ENCODE measurements at places on chromosomes 5 and 9.
A peak's percentile ranks its signal among the peaks of the same experiment; 100 is the strongest.

- DNase-seq: no peak
Observed at GRCh38 chr5:88665750-88666215, 217.2 kb downstream of the MEF2C start.

DNA sequence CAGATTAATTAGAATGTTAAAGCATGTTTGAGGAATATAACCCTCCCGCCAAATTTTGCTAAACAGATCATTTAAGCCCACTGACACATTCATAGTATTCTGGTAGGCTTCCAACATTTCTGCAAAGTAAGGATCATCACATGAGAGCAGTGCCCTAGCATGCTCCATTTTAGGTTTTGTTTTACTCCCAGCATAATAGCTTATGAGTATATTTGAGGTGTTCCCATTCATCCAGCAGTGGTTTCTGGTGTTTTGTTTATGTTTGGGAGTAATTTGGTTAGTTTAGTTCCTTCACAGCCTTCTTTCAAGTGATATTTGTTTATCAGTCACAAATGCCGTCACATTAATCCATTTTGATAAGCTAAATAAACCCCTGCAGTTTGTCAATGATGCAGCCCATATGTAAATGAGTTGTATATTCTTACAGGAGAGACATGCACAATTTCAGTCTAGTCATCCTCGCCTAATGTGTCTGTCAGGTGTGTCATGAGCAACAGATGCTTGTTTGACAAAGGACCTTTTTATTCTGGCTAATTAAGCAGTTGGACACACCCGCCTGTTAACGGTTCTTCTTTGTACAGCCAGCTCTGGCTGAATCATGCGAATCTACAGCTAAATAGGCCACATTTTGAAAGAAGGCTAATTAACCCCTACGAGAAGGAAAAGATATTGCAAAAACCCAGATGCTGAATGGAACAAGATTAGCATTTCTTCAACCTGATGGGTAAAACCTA is 124.4 kb downstream of the RFX3 start:
- peak; percentile 45 for DNase-seq

GRCh38 chr5:55582256-55582655 is 47.5 kb upstream of the PLPP1 start:
- no peak for DNase-seq

GRCh38 chr9:131762356-131762932 is 22.6 kb upstream of the RAPGEF1 start:
- no peak for DNase-seq

GRCh38 chr5:32076699-32077695 is 97.1 kb downstream of the GOLPH3 start:
- no peak for DNase-seq

- no peak for DNase-seq
Observed at GRCh38 chr5:124457101-124457500, 289.3 kb downstream of the ZNF608 start.

- no peak for DNase-seq
Observed at GRCh38 chr5:107290780-107291398, 379.8 kb downstream of the EFNA5 start.

GRCh38 chr9:98807814-98808195 is 335 bp downstream of the GALNT12 start:
- DNase-seq: no peak

GRCh38 chr5:81482595-81482994 is 88.7 kb upstream of the ACOT12 start:
- no peak for DNase-seq

DNA sequence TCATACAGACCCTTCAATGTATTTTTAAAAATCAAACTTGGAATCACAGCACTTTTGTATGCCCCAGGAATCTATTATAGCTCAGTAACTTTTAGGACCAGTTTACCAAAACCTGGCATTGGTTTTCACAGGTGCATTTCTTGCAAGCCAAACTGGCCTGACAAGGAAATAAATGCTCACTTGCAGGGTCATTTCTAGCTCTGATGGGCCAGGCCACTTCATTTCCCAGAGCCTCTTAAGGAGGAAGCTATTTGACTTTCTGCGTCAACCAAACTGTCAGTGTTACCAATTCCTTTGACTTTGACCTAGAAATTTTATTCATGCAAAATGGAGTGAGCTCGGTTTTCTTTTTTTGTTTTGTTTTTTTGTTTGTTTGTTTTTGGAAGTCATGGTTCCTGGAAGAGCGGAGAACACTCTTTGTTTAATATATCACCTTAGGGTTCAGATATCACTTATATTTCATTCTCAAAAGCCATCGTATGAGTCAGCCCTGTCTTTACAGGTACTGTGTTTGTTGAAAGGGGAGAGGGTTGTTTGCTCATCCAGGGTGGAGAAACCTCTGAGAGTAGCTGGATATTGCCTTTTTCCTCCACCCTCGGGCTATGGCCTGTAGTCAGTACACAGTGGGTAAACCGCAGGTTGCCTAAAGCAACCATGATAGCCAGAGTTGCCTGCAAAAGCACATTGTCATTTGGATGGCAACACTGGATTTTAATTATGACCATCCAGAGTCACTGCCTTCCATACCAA is 58.9 kb downstream of the GNA14 start:
- peak; percentile 19 for DNase-seq

Measured in NCI-H1417 treated with DMSO at 0.1 percent for 48 hours (cell line).